ENCODE measurements at places on chromosomes 6 and 20.

DNA sequence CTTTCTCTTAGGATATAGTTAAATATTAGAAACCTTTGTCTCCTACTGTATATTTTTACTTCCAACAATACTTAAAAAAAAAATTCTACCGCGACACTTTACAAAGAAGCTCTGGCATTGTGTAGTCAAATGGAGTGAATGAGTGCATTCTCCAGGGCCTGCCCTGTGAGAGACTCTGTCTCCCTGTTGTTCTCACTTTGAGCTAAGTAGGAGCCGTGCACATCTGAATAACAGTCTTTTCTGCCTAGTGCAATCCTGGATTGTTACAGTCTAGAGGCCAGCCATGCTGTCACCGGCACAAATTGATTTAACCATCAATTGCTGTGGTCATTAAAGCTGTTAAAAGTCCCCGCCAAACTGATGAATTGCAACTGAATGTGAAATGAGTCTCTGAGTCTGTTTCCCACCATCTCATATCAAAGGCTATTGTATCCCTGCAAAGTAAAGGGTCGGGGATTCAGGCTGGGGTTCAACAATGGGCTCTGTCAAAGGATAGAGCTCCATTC lies 156.0 kb downstream of the RFPL4B start:
- DNase-seq = no peak

- DNase-seq = no peak
Measured at GRCh38 chr20:19690462-19690861, 67.6 kb upstream of the RIN2 start.

GRCh38 chr6:50820869-50821264 lies 2.2 kb downstream of the TFAP2B start:
- peak; percentile 41 for DNase-seq

DNA sequence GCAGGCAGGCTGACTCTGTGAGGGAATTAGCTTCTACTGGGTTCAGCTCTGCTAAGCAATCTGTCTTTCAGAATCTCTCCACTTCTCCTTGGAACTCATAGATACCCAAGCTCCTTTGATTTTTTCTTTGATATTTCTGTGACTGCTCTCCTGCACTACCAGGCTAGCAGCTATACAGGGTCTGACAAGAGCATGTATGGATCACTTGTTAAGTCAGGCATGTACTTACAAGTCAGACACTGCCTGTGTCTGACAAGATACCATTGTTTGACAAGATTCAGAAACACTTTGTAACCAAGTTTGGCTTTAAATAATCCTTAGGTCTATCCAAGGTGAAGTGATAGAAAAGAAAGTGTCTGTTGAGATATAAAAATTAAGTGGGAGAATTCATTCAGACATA lies 79.5 kb downstream of the SESN1 start:
- DNase-seq = peak; percentile 52

DNA sequence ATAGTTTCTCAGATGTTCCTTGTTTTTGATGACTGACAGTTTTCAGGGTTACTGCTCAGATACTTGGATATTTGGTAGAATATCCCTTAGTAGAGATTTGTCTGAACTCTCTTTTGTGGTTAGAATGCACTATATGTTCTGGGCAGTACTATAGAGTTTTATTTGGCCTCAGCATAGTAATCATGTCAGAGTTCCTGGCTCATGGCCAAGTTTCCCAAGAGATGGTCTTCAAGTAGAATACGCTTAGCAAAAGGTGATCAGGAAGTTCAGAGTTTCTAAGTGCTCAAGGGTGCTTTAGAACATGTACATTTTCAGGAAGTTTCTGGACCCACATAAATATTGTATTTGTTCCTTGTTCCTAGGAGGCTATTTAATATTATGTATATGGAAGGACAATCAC lies 1209.7 kb upstream of the GJE1 start:
- no peak for DNase-seq

- DNase-seq = peak; percentile 81
Measured at GRCh38 chr6:53306819-53307347, 41.9 kb downstream of the ELOVL5 start.

DNA sequence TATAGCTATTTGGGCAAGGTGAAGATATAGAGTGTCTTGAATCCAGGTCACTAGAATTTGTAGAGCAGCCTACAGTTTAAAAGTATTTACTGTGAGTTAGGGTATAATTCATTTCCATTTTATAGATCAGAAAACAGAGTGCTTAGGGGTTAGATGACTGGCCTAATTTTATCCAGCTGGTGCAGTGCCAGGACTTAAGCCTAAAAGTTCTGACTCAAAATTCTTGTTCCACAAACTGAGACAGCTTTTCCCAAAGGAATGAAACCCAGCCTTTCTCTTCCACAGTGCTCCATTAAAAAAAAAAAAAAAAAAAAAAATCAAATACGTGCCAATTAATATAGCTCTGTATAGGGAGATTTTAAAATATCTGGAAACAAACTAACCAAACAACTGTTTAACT lies 441.0 kb upstream of the MARCKS start:
- no peak for DNase-seq

GRCh38 chr20:24102290-24102689 lies 113.7 kb upstream of the GGTLC1 start:
- DNase-seq = peak; percentile 22

GRCh38 chr6:13769655-13770053 lies 44.7 kb downstream of the MCUR1 start:
- DNase-seq = no peak

- DNase-seq = no peak
Measured at GRCh38 chr20:18981962-18982539, 168.5 kb downstream of the SCP2D1 start.

- DNase-seq = no peak
Measured at GRCh38 chr6:139510040-139510790, 135.8 kb upstream of the CITED2 start.

DNA sequence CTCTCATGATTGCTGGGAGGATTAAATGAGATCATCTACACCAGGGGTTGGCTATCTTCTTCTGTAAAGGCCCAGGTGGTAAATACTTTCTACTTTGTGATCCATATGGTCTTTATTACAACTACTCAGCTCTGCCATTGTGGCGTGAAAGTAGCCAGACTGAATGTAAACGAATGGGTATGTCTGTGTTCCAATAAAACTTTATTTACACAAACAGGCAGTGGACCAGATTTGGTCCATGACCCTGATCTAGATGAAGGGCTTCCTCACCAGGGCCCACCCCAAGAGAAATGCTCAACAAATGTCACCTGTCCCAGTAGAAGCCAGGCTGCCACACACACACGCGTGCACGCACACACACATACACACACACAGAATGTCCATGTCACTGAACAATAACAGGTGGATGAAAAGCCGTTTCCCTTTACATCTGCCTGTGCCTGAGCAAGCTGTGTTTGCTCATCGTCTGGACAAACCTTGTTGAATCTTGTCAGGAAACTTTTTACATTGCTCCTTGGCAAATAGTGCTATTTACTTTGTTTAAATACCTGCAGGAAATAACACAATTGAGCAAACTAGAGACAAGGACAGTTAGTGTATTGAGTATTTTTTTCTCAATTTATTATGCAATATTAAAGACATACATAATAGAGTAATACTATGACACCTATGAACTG lies 114.3 kb downstream of the EYA2 start:
- peak; percentile 6 for DNase-seq

DNA sequence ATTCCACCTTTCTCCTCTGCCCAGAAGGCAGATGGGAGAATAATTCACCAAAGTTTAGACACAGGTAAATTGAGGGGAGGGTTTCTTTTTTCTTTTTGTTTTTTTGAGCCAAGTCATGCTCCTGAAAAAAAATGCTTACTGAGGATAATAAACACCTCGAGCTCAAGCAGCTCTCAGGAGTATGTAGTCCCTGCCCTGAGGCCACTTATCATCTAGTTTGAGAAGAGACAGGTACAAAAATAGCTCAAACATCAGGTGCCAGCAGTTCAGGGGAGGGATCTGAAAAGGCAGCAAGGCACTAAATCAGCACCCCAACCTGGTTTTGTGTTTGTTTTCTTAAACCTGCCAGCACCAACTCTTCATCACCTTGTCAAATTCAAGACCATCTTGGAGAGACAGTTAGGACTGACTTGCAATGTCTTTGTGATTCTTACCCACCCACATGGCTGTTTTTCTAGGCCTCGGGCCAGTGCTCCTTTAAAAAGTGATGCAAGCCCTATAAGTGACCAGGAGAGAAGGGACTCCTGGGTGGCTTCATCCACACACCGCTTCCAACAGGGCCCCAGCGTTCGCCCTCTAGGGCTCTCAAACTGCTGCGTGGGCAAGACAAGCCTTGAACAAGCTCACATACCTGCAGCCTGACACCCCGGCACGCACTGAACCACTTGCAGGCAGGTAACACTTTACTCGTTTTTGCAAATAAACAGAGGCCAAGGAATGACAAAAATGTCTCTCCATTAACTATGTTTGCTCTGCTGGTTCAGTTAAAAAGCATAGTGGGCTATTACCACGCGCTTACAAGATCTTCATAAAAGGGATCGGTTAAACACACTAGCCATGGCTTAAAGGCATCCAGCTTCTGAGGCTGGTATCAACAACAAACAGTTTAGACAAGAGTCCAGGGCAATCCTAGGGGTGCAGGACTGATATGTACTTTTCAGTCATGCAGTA lies 13.9 kb downstream of the JAG1 start:
- DNase-seq = no peak

- no peak for DNase-seq
Measured at GRCh38 chr6:85049282-85049681, 284.9 kb upstream of the TBX18 start.

- no peak for DNase-seq
Measured at GRCh38 chr6:48883116-48883515, 579.9 kb downstream of the MMUT start.

- no peak for DNase-seq
Measured at GRCh38 chr20:51493346-51493791, 49.1 kb downstream of the NFATC2 start.

DNA sequence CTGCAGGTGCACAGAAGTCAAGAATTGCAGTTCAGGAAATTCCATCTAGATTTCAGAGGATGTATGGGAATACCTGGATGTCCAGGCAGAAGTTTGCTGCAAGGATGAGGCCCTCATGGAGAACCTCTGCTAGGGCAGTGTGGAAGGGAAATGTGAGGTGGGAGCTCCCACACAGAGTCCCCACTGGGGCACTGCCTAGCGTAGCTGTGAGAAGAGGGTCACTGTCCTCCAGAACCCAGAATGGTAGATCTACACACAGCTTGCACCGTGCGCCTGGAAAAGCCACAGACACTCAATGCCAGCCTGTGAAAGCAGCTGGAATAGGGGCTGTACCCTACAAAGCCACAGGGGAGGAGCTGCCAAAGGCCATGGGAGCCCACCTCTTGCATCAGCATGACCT lies 681.4 kb downstream of the EPHA7 start:
- DNase-seq = no peak

GRCh38 chr6:106527979-106528378 lies 101.3 kb downstream of the RTN4IP1 start:
- peak; percentile 83 for DNase-seq

- no peak for DNase-seq
Measured at GRCh38 chr20:51540580-51540979, 1.9 kb downstream of the NFATC2 start.

GRCh38 chr6:147559006-147559405 lies 50.5 kb downstream of the SAMD5 start:
- DNase-seq = no peak

DNA sequence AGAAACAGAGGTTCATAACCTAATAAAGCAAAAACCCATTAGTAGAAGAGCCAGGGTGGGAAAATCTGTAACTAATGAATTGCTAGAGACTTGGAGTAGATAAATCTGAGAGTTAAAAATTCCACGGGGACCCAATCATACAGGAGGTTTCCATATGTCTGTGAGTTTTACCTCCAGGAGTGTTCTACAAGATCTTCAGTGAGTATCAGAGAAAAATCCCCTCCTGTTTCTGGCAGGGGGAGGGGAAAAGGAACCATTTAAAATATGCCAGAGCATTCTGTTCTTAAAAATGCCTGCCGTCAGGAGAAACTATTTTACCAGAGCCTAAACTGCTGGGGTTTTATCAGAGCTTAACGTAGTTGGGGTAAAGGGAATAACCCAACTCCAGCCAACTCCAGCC lies 54.0 kb upstream of the PLN start:
- DNase-seq = no peak

- DNase-seq = no peak
Measured at GRCh38 chr20:49814057-49814694, 1.5 kb downstream of the SLC9A8 start.

- DNase-seq = no peak
Measured at GRCh38 chr6:108337721-108338120, 42.9 kb downstream of the AFG1L start.

DNA sequence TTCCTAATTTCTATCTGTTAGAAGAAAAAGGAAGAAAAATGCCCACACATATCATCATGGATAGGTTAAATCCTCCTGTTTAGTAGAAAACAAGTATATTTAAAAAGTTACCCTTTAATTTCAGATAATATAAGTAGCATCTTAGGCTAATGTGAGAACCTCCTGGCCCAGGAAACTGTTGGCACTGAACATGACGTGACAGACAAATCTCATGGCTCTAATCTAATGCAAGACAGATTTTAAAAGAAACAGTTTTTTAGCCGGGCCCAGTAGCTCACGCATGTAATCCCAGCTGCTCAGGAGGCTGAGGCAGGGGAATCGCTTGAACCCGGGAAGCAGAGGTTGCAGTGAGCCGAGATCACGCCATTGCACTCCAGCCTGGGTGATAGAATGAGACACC lies 22.9 kb downstream of the CYP39A1 start:
- no peak for DNase-seq

DNA sequence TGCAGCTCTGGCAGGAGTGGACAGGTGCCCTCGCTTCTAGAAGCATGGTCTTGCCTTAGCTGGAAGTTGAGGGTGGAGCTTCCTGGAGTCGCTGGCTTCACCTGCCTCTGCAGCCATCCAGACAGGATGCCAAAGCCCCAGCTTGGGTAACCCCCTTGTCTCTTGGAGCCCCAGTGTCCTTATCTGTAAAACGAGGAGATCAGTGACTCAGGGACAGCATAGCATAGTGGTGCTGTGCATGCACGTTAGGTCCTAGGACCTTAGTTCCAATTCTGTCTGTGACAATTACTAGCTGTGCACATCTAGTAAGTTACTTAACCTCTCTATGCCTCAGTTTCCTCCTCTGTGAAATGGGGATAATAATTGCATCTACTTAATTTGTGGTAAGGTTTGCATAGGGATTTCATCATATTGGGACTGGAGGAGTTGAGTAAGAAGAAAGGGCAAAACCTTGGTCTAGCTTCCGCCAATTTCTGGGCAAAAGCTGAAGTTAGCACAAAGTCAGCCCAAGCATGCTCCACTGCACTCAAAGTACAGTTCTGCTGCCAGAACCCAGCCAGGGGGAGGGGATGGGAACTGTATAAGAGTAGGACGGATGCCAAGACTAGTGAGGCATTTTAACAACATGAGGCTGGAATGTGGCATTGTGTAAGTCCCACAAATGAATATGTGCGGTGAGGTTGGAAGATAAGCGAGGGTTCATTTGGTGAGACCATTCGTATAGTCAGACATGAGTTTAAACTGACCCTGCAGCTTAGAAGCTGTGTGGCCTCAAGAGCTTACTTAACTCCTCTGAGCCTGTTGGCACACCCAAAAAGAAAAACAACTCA lies 24.5 kb downstream of the TOX2 start:
- peak; percentile 91 for DNase-seq

Measured in foreskin keratinocyte (primary cell).